NCI-H526 (cell line): ENCODE measurements at places on chromosomes 12 and 14.

DNA sequence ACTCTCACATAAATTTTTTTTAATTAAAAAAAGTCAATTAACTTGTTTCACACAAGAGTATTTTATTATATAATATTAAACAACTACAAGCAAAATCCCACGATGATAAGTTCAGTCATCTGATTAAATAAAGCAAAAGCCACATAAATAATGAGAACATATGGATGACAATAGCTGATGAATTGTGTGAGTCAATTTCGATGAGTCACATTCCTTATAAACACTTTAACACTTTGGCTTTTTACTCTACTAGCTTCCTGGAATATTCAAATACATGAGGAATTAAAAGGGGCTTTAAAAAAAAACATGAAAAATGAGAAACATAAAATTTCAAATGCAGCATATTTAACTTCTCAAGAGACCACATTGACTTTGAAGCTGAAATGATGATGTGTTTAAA lies 95.3 kb downstream of the BCAT1 start:
- no peak for DNase-seq

DNA sequence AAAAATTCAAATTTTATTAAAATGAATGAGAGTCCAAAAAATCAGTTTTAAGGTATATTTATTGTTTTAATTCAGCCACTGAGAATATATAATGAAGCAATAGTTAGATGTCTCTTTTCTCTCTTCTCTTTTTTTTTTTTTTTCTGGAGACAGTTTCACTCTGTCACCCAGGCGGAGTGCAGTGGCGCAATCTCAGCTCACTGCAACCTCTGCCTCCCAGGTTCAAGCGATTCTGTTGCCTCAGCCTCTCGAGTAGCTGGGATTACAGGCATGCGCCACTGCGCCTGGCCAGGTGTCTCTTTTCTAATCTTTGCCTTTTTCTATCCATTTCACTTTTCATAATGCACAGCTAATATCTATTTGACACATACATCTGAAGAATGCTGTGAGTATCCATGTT lies 307.1 kb upstream of the RGS6 start:
- DNase-seq = no peak

DNA sequence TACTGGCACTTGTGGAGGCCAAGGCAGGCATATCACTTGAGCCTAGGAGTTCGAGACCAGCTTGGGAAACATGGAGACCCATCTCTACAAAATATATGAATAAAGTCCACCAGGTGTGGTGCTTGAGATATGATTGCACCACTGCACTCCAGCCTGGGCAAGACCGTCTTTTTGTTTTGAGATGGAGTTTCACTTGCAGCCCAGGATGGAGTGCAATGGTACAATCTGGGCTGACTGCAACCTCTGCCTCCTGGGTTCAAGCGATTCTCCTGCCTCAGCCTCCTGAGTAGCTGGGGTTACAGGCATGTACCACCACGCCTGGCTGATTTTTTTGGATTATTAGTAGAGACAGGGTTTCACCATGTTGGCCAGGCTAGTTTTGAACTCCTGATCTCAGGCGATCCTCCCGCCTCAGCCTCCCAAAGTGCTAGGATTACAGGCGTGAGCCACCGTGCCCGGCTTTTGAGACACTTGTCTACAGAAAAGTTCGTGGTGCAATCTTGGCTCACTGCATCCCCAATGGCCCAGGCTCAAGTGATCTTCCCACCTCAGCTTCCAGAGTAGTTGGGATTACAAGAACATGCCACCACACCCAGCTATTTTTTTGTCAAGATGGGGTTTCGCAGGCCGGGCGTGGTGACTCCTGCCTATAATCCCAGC lies 16.3 kb upstream of the ATP5F1B start:
- DNase-seq = no peak

- DNase-seq = no peak
These were observed 40.9 kb downstream of the FZD10 start for GRCh38 chr12:130203151-130203550.

GRCh38 chr14:77011245-77011644 lies 17.3 kb downstream of the IRF2BPL start:
- DNase-seq = no peak

- DNase-seq = no peak
These were observed 31.0 kb upstream of the RD3L start for GRCh38 chr14:103973354-103973753.
